ENCODE measurements at places on chromosomes 6 and 20.
A peak's percentile ranks its signal among the peaks of the same experiment; 100 is the strongest.

- no peak for DNase-seq
Observed at GRCh38 chr6:27608916-27609883, 136.3 kb upstream of the ZNF184 start.

DNA sequence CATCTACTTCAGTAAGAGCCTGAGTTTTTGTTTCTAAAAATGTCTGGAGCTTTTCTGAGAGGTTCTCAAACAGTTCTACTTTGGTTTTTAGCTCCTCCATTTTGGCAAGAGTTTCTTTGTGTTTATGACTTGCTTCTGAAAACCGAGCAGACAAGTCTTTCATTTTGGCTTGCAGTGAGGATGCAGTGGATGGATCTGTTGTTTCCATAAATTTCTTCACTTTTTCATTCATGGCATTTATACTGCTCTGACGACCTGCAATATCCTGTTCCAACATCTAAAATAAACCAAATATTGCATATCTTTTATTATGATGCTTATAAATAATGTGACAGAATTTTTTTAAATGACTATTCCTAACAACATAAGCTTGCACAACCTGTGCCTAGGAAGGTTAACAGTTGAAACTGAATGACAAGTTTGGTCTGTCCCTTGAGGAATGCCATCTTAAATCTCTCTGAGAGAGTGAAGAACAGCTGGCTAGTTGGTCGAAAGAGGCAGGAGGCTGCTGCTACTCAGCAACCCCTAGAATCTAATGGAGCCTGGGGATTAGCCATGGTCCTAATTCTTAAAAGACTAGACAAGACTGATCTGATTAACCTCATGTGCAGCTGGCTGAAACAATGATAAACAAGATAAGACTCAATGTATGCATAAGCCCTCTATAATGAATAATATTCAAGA is 69.8 kb downstream of the DST start:
- no peak for DNase-seq

DNA sequence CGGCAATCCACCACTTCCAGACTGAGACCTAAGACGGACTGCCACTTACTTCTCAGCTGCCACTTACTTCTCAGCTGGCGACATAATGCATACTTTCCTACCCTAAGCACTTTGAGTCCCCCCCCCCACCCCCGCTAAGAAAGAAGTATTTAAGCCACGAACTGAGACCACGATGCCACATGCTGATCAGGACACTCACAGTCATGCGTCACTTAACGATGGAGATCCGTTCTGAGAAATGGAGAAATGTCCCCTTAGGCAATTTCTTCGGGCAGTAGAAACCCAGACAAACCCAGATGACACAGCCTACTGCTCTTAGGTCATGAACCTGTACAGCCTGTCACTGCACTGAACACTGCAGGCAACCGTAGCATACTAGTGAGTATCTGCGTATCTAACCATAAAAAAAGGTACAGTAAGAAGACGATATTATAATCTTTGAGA is 690 bp downstream of the IFNGR1 start:
- peak; percentile 18 for DNase-seq

- DNase-seq: no peak
Observed at GRCh38 chr20:49669601-49670189, 44.0 kb downstream of the B4GALT5 start.

DNA sequence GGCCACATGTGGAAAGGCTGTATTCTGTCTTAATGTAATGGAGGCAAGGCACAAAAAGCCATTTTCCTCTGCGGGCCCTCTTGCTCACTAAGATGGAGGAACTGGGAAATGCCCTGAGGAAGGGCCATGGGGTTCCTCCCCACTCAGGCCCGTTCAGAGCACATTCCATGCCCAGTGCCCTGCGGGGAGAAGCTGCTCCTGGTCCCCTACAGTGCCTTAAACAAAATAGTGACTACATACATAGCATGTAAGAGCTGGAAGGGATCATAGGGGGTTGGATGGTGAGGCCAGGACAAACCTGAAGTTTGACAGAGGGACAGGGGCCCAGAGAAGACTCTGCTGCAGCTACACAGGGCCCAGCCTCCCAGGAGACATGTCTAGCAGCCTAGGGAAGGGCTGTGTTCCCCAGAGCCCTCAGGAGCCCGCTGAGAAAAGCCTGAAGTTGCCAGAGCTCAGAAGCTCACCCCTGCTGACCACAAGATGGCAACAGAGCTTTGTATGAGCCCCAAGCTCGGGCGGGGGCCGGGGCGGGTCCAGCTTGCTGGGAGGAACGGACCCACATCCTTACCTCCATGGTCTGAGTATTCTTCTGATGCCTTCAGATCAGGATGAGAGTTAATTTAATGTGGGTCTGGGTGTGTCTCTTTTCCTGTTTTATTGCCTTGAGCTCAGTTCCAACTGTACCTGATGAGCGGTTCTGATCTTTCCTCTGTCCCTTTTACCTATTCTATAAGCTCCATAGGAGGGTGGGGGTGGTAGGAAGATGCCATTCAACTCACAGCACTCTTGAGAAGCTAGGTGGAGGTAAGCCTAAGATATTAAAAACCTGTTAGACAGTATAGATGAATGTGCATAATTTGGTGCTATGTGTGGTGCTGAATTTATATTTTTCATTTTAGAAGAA is 242.9 kb downstream of the CDC5L start:
- DNase-seq: no peak

DNA sequence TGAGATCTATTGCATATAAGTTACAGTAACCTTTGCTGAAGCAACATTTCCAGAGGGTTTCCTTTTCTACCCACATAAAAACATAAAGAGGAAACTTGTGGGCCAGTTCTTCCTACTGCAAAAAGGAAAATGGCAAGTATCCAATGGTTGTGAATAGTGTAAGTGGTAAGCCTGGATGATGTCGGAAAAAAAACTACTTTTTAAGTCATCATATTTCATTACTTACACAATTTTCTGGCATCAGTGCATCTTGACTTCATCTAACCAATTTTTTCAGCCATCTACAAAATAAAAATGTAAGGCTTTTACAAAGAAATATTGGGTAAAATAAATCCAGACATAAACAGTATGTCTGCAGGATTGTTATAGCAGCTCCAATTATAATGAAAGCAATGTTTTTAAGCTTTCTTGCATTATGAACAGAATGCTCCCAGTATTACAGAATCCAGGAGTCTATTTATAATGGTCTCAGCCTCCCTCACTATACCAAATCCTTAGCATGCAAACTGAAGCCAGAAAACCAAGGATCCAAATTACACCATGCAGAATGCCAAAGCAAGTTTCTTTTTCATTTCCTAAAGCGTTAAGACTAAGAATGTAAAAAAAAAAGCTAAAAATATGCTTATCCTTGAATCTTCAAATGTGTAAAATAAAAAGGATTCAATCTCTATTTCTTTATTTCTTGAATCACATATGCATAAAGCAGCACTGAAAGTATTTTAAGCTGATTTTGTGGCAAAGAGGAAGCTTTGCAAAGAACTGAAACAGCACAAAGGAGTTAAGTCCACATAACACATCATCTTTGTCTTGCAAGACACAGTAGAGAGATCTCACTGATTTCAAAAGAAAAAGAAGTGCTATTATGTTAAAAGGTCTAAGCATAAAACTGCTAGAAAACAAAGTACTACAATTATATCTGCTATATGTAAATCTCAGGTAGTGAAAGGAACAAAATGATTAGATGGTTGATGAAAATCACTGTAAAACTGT is 126.8 kb upstream of the HMGCLL1 start:
- DNase-seq: no peak

Data from activated CD8-positive, alpha-beta memory T cell treated with anti-CD3 and anti-CD28 coated beads for 48 hours (primary cell).